ENCODE measurements at places on chromosomes 16 and 17.

DNA sequence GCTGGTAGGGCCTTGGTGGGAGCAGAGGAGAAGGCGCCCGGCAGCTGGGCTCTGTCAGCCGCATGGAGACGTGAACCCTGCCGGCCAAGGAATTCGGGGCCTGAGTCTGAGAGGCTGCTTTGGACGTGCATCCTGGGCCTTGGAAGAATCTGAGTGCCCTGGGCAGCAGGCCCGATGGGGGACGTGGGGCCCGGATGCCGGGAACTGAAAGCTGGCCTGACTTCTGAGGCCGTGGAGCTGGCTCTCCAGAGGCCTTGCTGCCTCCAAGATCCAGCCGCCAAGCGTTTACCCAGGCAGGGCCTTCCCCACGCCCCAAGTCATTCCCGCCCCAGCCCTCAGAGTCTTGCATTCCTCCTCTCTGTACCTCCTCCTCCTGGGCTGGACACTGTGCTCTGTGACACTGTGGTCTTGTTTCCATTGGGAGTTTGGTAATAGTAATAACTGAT is 37.2 kb downstream of the NKD1 start:
- DNase-seq: no peak

DNA sequence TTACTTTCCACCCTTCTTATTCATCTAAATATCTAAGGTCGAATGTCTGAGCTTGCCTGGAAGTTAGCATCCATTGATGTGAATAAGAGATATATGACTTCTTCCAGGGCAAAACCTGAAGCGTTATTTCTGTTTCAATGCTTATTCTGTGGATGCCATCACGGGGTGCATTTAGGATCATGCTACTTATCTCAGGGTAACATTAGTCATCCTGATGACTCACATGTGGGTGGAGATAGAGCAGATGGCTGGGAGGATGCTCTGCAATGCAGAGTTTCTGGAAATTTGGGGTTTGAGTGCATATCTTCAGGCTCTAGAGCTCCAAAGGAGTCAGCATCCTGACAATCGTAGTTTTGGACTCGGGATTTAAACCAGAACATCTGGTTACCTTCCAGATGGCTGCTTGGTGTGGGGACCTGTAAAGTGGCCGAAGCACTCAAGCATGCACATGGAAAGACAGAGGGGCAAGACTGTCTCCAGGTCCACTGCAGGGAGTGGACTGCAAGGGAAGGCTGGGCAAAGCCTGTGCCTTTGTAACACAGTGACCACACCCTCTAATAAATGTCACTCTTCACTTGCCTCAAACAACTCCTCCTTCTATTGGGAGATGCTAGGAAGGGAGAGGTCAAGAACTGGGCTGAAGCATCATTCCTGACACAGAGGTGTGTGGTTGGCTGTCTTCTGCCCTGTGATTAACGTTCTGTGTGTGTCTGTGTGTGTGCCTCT is 175.2 kb upstream of the SALL1 start:
- DNase-seq: no peak

DNA sequence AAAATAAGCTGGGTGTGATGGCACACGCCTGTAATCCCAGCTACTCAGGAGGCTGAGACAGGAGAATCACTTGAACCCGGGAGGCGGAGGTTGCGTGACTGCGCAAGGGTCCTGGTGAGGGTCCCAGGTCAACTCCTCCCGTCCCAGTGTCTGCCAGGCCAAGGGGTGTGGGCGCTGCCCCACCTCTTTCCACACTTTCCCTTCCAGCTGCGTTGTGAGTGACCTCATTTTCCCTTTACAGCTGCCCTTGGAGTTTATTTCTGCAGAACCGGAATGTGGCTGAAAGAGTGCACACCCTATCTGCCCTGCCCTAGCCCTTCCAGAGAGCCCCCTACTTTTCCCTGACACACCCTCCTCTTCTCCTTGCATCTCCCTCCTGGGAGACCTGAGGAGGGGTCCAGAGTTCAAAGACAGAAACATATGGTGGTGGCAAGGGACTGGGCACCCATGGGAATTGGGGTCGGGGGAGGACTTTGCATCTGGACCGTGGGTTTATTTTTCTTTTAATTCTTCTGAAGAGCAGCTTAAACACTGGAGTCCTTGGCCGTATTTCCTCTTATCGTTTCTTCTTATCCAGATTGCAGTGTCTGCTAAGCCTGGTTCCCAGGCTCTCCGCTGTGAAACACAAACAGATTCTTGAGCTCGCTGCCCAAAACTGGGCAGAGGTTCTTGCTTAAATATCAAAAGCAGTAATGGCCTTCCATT is 20.9 kb downstream of the MRC2 start:
- no peak for DNase-seq

- DNase-seq: no peak
These were observed 8.1 kb upstream of the PMP22 start for GRCh38 chr17:15273141-15273793.

- DNase-seq: peak; percentile 46
These were observed 709 bp downstream of the RAB34 start for GRCh38 chr17:28716740-28717577.

DNA sequence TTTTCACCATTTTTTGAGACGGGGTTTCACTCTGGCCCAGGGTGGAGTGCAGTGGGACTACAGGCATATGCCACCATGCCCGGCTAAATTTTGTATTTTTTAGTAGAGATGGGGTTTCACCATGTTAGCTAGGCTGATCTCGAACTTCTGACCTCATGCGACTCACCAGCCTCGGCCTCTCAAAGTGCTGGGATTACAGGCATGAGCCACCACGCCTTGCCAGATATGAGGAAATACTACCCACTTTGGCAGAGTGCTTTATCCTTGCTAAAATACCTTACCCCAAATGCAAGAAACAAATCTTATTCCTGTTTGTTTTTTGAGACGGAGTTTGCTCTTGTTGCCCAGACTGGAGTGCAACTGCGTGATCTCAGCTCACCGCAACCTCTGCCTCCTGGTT is 62.9 kb upstream of the MGAT5B start:
- DNase-seq: no peak

DNA sequence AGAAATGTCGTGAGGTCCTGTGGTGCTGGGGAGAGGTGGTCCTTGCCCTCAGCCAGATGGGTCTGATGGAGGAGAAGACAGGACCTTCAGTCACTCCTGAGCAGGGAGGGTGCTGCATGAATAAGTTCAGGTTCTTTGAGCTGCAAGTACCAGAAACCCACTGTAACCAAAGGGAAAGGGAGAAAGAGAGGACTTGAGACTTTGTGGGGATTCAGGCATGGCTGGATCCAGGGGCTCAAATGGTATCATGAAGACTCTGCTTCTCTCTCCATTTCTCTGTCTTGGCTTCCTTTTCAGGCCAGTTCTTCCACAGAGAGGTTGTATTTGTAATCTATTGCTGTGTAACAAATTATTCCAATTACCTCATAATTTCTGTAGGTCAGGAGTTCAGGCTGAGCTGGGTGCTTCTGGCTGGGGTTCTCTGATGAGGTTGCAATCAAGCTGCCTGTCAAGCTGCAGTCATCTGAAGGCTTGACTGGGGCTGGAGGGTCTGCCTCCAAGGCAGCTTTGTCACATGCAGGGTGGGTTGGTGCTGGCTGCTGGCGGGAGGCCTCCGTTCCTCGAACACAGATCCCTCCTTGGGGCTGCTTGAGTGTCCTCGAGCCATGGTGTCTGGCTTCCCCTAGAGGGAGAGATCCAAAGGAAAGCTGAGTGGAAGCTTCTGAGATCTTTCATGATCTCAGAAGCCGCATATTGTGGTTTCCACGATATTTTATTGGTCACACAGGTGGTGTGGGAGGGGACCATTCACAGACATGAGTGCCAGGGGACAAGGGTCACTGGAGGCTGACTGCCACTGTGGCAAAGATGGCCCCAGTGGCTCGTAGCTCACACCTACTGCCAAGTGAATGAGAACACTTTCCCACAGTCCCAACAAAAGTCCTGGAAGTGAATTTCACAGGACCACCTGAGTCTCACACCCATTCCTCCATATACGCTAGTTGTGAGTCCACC is 5.9 kb upstream of the ADCY7 start:
- no peak for DNase-seq

- DNase-seq: no peak
These were observed 4.8 kb downstream of the EMP2 start for GRCh38 chr16:10575506-10576130.

DNA sequence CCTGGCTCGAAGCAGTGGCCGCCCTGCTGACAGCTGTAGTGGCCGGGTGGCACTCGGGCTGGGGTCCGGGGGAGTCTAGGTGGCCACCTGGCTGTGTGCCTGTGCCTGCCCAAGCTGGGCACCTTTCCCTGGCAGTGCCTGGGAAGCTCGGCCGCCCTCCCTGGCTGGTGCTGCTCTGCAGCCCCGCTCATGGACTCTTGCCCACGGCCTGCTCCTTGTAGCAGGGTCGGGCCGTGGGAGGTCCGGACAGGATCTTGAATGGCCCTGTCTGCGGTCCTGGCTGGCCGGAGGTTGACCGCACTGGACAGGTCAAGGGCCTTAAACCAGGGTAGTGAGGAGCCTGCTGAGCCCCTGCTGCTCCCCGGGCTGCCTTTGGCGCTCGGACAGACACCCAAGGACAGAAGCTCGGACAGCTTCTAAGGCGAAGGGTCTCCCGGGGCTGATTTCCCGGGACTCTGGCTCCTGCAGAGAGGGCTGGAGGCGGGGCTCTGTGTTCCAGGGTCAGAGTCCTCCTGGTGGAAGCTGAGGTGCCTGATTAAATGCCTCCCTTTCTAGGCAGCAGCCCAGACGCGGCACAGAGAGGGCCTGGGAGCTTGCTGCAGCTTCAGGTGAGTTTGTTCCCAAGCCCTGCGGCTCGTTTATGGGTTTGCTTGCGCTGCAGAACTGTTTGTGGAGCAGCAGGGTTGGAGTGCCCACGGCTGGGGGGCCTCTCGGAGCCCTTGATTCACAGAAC is 6.0 kb downstream of the CAPN15 start:
- DNase-seq: no peak

GRCh38 chr17:68196394-68197090 is 51.3 kb upstream of the AMZ2 start:
- DNase-seq: peak; percentile 28

- DNase-seq: no peak
These were observed 1.2 kb upstream of the CES1 start for GRCh38 chr16:55834049-55834448.

DNA sequence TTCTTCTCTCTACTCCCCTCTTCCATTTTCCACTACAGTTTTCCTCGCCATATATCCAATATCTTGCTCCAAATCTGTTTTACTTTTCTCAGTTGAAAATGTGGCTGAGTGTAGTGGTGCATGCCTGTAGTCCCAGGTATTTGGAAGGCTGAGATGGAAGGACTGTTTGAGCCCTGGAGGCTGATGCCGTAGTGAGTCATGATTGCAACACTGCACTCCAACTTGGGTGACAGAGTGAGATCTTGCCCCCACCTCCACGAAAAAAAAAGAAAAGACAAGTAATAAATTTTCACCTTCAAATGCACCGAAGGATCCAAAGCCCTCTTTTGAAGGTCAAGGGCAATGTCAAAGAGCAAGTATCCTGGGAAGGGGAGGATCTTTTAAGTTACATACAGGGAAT is 592.3 kb downstream of the TMEM114 start:
- DNase-seq: no peak

DNA sequence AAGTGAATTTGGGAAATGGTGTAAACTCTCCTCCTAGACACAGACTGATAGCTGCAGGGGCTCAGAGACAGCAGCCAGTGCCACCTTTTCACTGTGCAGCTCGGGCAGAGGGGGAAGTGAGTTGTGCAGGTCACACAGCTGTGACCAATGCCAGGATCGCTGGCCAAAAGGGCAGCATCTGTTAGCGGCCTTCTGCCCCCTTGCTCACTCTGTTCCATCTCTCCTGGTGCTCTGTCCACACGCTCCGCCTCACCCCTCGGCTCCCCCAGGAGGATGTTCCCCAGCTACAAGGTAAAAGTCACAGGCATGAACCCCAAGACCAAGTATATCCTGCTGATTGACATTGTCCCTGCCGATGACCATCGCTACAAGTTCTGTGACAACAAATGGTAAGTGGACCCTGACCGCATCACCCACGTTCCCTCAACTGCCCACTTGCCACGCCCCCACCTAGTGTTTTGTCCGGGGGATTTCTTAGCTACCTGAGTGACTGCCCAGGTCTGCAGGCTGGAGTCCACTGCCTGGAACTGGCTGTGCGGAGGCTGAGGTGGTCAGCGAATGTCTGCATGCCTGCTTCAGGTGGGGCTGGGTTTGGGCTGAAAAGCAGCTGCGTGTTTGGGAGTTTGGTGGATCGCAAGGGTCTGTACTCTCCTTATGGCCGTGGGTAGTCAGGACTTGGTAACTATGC is 13.5 kb downstream of the TBX4 start:
- DNase-seq: no peak

DNA sequence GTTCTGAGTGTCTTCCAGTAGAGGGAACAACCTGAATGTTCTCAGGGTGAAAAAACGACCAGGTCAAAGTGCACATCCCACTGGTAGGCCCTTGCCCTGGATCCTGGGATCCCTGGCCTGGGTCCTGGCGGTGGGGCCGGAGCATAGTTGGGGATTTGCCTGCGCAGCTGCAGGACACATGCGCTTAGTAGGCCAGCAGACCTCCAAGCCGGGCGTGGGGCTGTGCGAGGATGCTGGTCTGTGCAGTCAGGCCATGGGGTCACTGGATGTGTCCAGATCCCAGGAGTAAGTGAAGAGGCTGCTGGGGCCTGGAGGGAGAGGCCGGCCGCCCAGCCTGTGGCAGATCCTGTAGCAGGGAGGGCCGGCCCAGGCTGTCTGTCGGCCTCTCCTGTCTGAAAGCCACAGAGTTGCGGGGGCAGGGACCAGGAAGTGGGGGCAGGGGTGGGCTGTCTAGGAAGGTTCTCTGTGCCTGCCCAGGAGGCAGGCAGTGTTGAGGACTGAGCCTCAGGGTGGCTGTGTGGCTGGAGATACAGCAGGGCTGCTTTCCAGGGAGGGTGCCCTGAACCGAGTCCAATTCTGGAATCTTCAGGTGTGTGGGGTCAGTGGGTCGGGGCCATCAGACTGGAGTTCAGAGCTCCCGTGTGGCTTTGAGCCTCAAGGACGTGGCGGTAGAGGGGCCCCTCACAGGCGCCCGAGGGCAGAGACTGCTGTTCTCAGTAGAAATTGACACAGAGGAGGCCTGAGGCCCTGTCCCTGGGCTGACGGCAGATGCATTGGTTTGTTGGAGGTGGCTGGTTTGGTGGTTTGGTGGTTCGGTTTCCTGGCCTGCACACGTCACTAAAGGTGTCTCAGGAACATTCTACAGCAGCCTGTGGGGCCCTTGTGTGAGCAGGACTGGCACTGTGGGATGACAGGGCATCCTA is 17.2 kb upstream of the NUDT16L1 start:
- DNase-seq: peak; percentile 62

DNA sequence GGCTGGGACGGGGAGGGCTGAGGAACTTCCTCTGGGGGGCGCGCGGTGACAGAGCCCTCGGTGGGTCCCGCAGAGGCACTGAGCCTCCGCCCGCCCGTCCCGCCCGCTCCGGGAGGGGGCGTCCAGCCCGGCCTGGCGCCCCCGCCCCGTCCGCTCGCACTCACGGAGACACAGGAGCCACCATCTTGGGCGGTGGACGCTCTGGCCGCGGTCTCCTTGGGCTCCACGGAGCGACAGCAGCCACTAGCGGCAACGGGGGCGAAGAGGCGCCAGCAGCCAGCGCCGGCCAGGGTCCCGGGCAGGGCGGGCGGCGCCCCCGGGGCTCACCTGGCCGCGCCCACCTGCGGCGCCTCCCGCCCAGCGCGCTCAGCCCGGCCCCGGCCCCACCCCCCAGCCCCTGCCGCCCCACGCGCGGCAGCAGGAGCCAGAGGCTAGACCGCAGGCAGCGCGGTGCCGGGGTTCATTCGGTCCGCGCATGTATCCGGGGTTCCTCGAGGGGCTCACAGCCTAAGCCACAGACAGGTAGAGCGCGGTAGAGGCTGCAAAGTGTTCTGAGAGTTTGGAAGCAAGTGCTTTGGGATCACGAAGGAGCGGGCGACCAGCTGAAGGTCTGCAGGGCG is at the start of gene C17orf113:
Gene C17orf113, minus strand, starts transcription at position 209 of the 620 bp plus-strand sequence. CDS start 7,225 bp downstream, outside the sequence.
- peak; percentile 43 for DNase-seq

GRCh38 chr17:66326476-66327047 is 24.1 kb downstream of the PRKCA start:
- DNase-seq: no peak

GRCh38 chr16:56558024-56558747 is 6.7 kb upstream of the MT4 start:
- DNase-seq: no peak

All from stimulated activated CD4-positive, alpha-beta T cell treated with anti-CD3 and anti-CD28 coated beads, Interleukin-2, amount 100 ng/mL, for 24 hours (primary cell).